ENCODE measurements at places on chromosomes 2 and 18.

DNA sequence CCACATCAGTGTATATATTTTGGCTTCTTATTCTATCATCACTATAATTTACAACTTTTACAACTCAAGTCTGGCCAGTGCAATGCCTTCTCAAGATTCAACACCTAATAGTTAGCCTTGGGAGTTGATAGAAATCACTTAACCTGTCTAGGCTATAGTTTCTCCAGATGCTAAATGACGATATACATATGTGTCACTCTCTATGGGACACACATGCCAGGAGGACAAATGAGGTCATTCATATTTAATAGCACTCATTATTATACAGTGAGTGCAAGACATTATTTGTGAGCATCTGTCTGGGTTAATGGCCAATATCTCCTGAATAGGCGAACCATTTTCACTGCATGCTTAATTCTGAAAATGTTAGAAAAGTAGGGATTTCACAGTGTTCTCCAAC lies 89.8 kb downstream of the ALK start:
- no peak for DNase-seq

DNA sequence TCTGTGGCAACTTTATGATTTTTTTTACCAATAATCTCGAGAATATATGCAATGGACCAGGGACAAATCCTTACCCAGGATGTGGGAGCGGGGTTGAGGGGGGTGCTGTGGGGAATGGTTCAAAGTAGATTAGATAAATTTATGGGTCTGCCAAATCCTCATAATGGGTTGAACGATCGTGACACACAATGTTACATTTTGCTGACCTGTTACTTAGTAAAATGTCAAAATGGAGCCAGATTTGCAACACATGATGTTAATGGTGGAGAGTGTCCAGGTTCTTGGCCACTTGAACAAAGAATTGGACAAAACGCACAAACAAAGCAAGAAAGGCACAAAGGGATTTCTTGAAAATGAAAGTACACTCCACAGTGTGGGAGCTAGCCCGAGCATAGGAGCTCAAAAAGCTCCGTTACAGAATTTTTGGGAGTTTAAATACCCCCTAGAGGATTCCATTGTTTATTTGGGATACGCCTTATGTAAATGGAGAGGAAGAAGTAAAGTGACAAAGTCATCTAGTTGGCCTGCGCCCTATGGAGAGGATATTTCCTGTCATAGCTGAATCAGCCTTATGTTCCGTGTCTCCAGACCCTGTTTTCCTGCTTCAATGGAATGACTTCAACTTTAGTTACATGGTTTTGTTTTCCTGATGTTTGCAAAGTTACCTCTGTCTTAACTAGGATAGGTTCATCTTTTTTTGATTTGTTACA lies 776.0 kb downstream of the DCC start:
- DNase-seq: no peak

DNA sequence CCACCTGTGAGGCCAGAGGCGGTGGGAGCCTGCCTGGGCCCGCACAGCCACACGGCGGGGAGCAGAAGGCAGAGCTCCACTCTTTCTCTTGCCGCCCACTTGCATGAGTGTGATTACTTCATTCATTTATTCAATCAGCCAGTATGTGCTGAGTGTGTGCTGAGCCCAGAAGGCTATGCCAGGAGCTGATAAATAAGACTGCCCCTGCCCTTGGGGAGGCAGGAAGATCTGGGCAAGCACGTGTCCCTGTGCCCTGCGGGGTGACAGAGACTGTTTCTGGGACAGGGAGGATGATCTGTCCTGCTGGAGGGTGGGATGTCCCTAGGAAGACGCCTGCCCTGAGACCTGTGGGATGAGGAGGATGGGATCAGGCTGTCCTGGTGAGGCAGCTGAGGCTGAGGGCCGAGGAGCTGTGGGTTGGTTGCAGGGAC lies 250.8 kb downstream of the DYSF start:
- DNase-seq: no peak

- no peak for DNase-seq
These were observed 96.1 kb upstream of the LMAN1 start for GRCh38 chr18:59454909-59455727.

DNA sequence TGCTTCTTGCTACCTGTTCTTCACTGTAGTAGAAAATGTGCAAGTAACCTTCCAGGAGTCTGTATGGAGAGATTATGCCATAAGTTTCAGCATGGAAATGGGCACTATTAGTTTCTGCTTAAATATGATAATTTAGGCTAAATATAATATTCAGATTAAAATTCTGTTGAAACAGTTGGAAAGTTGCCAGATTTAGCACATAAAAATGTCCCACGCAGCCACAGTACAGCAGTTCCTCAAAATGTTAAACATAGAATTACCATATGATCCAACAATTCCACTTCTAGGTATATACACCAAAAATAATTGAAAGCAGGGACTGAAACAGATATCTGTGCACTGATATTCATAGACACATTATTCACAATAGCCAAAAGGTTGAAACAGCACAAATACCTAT lies 121.2 kb downstream of the NRP2 start:
- no peak for DNase-seq
